Astrocyte (in vitro differentiated cells and primary cell): ENCODE measurements at places on chromosomes 6 and 20. TPM values are rescaled to one million over a fixed set of nuclear protein-coding genes. Genes with fewer than 3 reads are reported as not detected.

Gene ASXL1
- 61.1 and 62.4 TPM in 2 replicates for total RNA-seq

Gene C2
- total RNA-seq: 0.20 and 0.43 TPM in 2 replicates

Gene RNGTT
- 16.0 and 16.4 TPM in 2 replicates for total RNA-seq

Gene SYCP2
- total RNA-seq: 0.27 and 0.72 TPM in 2 replicates

Gene LTB
- total RNA-seq: 0.26 and 0.52 TPM in 2 replicates

Gene HLA-DQB1
- 3.7 and 4.1 TPM in 2 replicates for total RNA-seq

Gene HMGCLL1
- total RNA-seq: 0.24 and 0.30 TPM in 2 replicates

Gene PARD6B
- total RNA-seq: 10.1 and 13.1 TPM in 2 replicates

Gene PROKR2
- not detected in 2 replicates for total RNA-seq
